GM12891 (cell line): ENCODE measurements at places on chromosomes 1 and 21.

DNA sequence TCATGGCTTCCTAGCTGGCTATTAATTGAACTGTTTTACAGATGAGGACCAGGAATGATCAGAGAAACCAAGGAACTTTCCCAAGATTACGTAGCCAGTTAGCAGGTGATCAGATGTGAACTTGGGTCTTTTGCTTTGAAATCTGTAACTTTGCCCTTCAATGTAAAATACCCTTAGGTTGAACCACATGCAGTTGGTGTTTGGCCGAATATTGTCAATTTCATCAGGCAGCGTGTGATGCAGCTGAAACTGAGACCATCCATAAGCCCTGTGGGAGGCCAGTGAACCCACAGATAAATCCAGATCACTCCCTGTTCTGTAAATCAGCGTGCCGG lies 150.8 kb downstream of the ETS2 start:
- no peak for DNase-seq

GRCh38 chr1:62209931-62210595 lies 15.4 kb downstream of the L1TD1 start:
- no peak for DNase-seq

DNA sequence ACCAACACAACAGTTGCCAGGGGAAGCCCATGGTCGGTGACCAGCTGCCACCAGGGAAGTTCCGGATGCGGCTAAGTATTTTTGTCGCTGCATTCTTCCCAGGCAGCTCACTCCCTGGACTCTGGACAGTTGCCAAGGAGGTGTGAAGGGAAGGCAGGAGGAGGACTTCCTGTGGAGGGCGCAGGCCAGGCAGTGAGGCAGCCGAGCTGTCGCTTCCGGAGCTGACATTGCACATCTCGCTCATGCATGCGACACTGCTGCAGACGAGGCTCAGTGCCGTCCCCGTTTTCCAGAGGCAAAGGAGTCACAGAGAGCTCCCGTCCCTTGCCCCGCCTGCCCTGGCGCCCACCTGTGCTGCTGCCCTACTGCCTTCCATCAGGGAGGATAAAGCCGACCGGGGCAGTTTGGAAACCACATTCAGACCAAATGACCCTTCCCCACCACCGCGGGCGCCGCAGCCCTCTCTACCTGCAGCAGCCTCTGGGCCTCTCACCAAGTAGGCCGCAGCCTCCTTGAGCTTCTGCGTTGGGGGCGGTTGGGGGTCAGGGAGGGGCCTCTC lies 81.4 kb downstream of the NENF start:
- no peak for DNase-seq

- DNase-seq = no peak
Observed at GRCh38 chr1:239288820-239289554, 97.4 kb upstream of the CHRM3 start.

- no peak for DNase-seq
Observed at GRCh38 chr21:45098867-45099266, 24.5 kb downstream of the ADARB1 start.

DNA sequence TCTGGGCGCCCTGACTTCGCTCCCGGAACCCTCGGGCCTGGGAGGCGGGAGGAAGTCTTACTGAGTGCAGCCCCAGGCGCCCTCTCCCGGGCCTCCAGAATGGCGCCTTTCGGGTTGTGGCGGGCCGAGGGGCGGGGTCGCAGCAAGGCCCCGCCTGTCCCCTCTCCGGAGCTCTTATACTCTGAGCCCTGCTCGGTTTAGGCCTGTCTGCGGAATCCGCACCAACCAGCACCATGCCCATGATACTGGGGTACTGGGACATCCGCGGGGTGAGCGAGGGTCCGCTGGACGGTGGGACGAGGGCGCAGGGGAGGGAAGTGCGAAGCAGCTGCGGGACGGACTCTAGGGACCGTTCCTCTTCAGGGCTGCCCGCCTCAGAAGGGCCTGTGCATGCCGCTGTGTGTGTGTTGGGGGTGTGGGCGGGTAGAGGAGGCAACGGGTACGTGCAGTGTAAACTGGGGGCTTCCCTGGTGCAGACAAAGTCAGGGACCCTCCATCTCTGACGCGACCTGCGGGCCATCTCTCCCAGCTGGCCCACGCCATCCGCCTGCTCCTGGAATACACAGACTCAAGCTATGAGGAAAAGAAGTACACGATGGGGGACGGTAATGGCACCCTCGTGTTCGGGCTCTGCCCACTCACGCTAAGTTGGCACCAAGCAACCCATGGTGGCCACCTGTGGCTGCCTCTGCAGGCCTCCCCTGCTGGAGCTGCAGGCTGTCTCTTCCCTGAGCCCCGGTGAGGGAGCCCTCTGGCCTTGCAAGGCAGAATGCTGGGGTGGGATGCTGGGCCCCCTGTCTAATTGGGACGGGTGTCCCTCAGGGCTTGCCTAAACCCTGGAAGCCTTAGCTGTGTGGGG lies at the start of gene GSTM1:
Gene GSTM1 (plus strand): TSS at position 177 of the 859 bp plus-strand sequence. CDS start 57 bp downstream, at position 234.
- no peak for DNase-seq

- DNase-seq = no peak
Observed at GRCh38 chr1:75233302-75233929, 99.2 kb downstream of the LHX8 start.

- DNase-seq = no peak
Observed at GRCh38 chr1:86380257-86380861, 15.8 kb downstream of the ODF2L start.

- DNase-seq = no peak
Observed at GRCh38 chr1:157096881-157097280, 2.7 kb downstream of the ETV3L start.

DNA sequence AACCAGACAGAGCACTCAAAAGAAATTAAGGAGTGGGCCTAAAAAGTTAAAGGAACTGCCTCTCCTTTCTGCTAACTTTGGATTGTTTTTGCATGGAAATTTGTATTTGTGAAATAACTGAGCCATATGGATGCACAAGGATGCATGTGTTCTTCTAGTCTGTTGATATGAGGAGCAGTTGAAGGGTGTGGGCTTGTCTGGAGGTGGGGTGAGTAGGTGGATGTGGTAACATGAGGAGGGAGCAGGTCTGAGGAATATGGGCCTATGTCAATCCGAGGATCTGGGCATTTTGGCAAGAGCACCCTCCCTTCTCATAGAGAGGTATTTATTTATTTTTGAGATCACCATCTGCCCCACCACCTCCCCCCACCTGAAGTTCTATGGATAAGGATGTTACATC lies 13.4 kb downstream of the CACNA1E start:
- DNase-seq = no peak

- DNase-seq = no peak
Observed at GRCh38 chr1:50335036-50335435, 88.2 kb downstream of the DMRTA2 start.

GRCh38 chr1:63859480-63860275 lies 85.9 kb downstream of the ROR1 start:
- DNase-seq = no peak

- DNase-seq = no peak
Observed at GRCh38 chr1:34115233-34115632, 49.8 kb downstream of the CSMD2 start.
